CD4-positive, alpha-beta T cell (primary cell): ENCODE measurements at places on chromosomes 7 and 10.

DNA sequence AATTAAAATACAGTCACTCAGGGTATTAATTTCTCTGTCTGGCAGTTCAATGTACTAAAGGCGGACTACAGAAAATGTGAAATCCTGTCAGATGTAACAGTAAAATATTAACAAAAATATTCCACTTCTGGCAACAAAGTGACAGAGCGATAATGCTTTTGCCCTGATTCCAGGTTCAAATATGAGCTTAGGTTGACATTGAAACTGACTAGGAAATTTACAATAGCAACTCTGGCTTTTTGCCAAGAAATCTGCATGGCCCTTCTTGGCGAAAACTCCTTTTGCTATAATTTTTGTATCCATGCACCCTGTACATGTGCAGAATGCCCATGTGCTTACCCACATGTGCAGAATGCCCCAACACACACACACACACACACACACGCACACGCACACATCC, 552.2 kb downstream of the MDFIC start:
- no peak for DNase-seq

GRCh38 chr10:22682237-22683139, 31.9 kb downstream of the PIP4K2A start:
- DNase-seq: peak; percentile 51

DNA sequence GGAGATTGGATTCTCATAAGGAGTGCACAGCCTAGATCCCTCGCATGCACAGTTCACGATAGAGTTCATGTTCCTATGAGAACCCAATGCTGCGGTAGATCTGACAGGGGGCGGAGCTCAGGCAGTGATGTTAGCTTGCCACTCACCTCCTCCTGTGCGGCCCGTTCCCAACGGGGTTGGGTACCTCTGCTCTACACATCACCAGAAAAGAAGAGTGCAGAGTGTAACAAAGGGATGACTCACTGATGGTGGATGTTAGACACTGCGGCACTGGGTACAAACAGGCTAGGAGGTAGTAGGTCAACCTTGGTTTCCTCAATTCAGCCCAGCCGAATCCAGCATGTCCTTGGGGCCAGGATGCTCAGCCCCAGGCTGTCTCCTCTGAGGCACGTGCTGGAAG, 66.8 kb upstream of the CHST15 start:
- no peak for DNase-seq

DNA sequence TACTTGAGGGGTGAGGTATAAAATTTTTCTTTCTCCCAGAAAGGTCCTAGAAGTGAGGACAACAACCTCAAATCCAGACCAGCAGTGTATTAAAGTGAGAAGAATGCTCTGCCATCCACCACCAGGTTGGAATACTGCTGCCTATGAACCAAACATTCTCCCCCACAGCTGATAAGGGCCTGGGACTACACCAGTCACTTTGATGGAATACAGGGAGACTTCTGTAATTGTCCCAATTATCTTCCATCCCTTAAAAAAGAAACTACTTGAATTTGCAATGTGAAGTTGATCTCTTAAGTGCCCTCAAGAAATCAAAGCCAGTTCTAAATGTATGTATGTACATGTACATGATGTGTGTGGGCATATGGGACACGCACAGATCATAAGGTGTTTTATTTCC, 3.0 kb downstream of the TBX20 start:
- peak; percentile 11 for DNase-seq

DNA sequence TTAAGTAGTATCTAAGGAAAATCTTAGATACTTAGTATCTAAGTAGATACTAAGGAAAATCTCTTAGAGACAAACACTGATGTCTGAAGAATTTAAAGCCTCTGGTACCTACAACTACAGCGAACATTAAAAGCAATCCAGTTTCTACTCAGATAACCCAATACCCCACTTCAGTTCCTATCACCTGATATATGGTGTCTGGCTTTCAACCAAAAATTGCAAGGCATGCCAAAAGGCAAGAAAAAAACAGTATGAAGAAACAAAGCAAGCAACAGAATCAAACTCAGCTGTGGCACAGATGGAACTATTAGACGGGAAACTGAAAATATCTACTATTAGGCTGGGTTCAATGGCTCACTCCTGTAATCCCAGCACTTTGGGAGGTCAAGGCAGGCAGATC, 31.1 kb downstream of the ARHGAP12 start:
- no peak for DNase-seq

- no peak for DNase-seq
Observed at GRCh38 chr10:71424496-71425194, 27.9 kb downstream of the CDH23 start.

GRCh38 chr10:71462062-71462935, 65.6 kb downstream of the CDH23 start:
- no peak for DNase-seq

GRCh38 chr7:282621-283020, 7.3 kb upstream of the FOXL3 start:
- DNase-seq: no peak

GRCh38 chr10:13490503-13490902, 38.3 kb downstream of the BEND7 start:
- no peak for DNase-seq

GRCh38 chr7:47715631-47716068, 133.7 kb upstream of the TNS3 start:
- DNase-seq: no peak

- DNase-seq: no peak
Observed at GRCh38 chr10:29869593-29869992, 189.8 kb downstream of the JCAD start.

GRCh38 chr10:50993771-50994251, 80.5 kb upstream of the PRKG1 start:
- DNase-seq: no peak

GRCh38 chr10:91307489-91307888, 87.0 kb downstream of the PCGF5 start:
- no peak for DNase-seq

DNA sequence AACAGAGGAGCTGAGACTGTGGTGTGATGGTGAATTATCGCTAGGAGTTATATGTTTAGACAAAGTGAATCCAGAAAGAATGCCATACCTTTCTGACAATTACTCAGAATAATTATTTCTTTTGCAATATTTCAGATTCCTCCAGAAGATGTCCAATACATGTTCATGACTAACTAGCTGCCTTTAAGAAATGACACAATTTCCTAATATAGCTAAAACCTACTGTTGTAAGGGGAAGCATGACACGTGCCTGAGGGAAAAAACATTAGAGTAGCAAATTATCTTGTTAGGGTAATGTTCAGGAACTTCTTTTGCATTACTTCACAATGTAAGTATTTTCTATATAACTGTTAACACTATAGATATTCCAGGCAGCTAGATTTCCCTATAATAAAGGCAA, 150.3 kb downstream of the COL28A1 start:
- no peak for DNase-seq

- no peak for DNase-seq
Observed at GRCh38 chr7:898460-898854, 22.1 kb downstream of the GET4 start.

GRCh38 chr10:60662917-60663614, 115.2 kb upstream of the CDK1 start:
- no peak for DNase-seq

DNA sequence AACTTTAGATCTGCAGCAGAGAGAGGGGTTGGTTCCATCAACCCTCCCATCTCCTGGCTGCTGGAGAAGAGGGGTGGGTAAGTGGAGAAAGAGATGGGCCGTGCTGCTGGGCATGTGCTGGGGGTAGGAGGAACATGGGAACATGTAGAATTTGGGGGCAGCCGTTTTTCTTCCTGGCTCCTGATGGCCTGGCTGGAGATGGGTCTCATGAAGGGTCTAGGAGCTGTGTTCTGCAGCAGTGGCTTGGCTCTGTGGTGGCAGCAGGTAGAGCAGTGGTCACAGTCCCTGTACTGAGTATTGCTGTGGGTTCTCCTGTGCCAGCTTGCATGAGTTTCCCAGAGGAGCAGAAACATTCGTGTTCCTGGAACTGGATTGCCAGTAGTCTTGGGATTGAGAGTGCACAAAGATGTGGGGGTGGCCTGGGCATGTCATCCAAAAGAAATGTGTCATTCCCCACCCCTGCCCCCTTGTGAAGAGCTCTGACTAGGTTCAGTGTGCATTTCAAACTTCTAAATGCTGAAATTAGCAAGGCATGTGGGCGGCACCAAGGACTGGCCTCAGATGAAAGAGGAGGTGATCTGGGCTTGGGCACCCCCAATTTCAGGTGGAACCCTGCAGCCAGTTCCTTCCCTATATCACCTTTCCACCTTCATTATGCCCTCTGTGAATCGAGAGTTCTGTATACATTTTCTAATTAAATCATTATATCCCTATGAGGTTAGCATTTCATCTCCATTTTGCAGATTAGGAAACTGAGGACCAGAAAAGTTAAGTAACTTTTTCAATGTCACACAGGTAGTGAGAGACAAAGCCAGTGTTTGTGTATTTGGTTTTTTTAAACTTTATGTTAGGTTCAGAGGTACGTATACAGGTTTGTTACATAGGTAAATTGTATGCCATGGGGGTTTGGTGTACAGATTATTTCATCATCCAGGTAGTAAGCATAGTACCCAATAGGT, 2.1 kb downstream of the CHST3 start:
- DNase-seq: no peak

DNA sequence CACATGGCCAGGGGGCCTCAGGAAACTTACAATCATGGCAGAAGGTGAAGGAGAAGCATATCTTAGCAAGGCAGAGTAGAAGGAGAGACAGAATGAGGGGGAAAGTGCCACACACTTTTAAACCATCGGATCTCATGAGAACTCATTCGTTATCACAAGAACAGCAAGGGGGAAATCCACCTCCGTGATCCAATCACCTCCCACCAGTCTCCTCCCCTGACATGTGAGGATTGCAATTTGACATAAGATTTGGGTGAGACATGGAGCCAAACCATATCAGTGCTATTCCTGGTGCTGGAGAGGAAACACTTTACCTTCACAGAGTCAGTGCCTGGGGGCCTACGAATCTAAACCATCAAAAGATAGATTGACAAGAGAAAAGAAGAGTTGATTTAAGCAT, 61.8 kb downstream of the LGI1 start:
- DNase-seq: no peak

- no peak for DNase-seq
Observed at GRCh38 chr7:34850681-34851080, 186.6 kb downstream of the DPY19L1 start.

GRCh38 chr10:49644035-49644646, 30.3 kb downstream of the CHAT start:
- no peak for DNase-seq

- no peak for DNase-seq
Observed at GRCh38 chr10:120559800-120560199, 102.8 kb downstream of the PLPP4 start.

DNA sequence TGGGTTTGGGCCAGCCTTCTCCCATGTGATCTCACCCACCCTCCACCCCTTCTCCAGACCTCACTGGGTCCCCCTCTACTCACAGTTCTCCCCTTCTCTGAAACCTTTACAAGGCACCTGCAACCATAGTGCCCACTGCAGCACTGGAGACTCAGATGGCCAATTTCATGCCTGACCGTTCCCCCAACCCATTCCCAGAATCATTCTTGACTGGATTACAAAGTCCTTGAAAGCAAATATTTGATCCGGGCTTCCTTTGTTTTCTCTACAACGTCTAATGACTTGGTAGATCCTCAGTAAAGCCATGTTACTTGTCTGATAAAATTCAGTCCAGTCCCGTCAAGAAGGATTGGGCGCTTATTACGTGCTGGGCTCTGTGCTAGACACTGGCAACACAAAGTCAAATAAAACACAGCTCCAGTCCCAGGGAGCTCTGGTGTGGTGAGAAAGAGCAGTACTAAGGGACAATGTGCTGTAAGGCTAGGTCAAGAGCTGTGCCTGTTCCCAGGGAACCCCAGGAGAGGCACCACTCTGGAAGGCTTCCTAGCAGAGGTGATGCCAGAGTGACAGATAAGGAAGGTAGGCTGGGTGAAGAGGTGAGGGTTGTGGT, 36.5 kb downstream of the SH3PXD2A start:
- no peak for DNase-seq

- no peak for DNase-seq
Observed at GRCh38 chr10:6151087-6151977, 51.4 kb upstream of the PFKFB3 start.

- no peak for DNase-seq
Observed at GRCh38 chr7:50679218-50680007, 103.3 kb downstream of the GRB10 start.

GRCh38 chr10:53744746-53745145, 972.2 kb upstream of the MBL2 start:
- DNase-seq: no peak

- no peak for DNase-seq
Observed at GRCh38 chr7:107931740-107932515, 40.9 kb downstream of the DLD start.

DNA sequence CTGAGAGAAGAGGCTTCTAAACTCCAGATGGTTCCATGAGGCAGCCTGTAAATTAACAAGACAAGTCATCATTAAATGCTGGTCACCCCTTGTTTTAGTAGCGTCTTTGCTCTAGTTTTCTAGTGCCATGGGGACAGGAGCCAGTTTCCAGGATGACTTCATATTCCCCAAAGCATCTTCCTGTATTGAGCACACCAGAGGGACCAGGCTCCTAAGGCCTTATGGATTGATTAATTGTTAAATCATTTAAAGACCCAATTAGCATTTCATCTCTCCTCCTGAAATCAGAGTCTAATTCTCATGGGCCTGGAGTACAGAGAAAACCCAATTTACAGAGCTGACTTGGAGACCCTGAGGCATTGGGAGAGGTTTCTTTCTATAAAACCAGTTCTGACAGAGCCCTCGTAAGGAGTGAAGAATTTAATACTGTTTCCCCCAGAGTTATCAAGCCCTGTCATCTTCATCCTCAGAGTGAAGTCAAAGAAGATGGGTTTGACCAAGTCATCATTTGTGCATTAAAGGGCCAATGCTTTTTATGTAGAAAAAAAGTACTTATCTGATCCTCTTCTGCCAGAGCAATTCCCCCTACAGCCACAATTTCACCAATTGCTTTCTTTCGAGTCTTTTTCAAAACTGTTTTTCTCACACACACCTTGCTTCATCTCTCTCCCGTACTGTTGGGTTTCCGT, 678.7 kb downstream of the SDK1 start:
- DNase-seq: no peak

DNA sequence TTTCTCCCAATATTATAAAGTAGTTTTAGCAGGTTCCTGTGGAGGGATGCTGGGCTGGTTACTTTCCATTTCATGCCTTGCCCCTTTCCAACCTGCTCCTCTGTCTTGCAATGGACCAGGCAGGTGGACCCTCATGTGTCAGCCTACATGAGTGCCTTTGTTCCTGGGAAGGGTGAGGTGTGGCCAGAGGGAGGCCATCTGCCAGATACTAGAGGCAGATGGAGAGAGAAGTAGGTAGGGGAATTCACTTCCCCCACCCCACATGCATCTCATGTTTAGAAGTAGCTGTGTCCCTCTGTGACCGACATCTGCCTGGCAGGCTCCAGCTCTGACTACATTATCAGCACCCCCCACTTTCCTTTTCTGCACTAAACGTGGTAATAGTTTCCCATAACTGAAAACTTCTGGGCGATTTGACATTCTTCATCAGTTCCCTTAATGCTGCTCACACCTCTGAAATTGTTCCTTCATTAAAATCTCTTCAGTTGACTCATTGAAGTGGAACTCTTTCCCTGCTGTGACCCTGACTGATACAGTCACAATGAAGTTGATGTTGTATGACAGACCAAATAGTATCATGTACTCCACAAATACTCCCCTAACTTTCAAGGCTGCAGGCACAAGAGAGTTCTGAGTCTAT, 396.3 kb upstream of the FZD8 start:
- no peak for DNase-seq

- no peak for DNase-seq
Observed at GRCh38 chr10:77231884-77232610, 405.6 kb downstream of the KCNMA1 start.

- no peak for DNase-seq
Observed at GRCh38 chr7:108454674-108455550, 1.3 kb downstream of the NRCAM start.
